CD4-positive, alpha-beta memory T cell (primary cell): ENCODE measurements at places on chromosomes 1 and 21.

DNA sequence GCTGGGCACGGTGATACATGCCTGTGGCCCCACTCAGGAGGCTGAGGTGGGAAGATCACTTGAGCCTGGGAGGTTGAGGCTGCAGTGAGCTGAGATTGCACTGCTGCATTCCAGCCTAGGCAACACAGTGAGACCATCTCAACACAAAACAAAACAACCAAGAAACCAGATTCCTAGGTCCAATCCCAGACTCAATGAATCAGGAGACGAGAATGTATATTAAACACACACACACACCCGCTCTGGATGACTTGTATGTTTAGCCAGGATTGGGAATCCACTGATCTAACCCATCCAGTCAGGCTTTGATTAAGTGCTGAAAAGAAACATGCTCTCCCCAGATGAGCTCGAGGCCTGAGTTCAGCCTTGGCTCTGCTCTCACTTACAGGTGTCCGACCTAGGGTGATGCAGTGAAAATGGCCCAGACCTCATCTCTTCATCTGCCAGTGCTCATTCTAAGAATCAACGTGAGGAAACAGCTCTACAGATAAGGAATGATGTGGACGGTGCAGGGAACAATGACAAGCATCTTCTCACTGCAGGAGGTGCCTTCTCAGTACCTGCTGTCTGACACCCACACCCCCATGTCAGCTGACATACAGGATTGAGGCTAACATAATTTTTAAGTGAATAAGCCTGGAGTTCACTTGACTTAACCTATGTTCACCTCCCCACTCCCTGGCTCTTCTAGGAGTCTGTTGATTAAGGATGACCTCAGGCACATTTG is 15.3 kb upstream of the SRSF4 start:
- DNase-seq: no peak

- no peak for DNase-seq
Observed at GRCh38 chr1:116765962-116766361, 11.7 kb downstream of the CD2 start.

DNA sequence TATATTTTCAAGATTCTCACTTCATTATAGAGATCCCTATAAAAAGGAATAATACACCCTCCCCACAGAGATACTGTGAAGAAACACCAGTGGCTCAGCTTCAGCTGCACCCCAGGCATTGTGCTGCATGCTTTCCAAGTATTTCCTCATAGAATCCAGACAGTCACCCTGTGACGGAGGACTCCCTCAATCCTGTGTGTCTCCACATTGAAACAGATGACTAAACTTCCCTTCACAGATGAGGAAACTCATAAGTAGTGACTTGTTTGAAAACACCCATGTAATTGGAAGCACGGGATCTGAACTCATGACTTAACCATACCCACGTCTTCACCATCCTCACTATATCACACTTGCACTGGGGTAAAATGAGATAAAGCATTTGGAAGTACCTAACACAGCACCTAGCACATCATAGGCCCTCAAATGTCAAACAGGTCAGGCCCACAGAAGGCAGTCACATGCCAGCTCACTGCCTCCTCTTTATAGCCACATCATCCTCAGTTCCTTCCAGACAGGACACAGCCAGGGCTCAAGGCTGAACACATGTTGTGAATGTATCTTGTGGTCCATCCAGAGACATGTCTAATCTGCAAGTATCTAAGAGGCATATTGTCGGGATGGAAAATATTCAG is 55.2 kb downstream of the GPR161 start:
- DNase-seq: no peak

DNA sequence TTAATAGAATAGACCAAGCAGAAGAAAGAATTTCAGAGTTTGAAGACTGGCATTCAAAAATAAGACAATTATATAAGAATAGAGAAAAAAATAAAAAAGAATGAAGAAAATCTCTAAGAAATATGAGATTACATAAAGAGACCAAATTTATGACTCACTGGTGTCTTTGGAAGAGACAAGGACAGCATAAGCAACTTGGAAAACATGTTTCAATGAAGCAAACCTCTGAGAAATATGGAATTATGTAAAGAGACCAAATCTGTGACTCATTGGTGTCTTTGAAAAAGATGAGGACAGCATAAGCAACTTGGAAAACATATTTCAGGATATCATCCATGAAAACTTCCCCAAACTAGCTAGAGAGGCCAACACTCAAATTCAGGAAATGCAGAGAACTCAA is 60.4 kb upstream of the LYPLAL1 start:
- no peak for DNase-seq

DNA sequence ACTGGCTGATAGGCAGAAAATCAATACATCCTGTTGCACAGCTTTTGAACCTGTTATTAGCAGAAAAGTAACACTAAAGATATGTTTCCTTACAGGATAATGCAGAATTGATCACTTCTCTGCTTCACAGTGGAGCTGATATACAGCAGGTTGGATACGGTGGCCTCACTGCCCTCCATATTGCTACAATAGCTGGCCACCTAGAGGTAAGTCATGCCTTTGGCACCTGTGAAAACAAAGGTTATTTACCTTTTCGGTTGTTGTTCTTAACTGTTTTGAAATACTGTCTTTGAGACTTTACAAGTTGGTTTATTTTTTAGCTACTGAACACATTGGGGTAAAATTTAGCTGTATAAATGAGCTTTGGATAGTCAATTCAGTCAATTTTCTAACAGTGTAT is 36.3 kb downstream of the TNNI3K start:
- DNase-seq: no peak

DNA sequence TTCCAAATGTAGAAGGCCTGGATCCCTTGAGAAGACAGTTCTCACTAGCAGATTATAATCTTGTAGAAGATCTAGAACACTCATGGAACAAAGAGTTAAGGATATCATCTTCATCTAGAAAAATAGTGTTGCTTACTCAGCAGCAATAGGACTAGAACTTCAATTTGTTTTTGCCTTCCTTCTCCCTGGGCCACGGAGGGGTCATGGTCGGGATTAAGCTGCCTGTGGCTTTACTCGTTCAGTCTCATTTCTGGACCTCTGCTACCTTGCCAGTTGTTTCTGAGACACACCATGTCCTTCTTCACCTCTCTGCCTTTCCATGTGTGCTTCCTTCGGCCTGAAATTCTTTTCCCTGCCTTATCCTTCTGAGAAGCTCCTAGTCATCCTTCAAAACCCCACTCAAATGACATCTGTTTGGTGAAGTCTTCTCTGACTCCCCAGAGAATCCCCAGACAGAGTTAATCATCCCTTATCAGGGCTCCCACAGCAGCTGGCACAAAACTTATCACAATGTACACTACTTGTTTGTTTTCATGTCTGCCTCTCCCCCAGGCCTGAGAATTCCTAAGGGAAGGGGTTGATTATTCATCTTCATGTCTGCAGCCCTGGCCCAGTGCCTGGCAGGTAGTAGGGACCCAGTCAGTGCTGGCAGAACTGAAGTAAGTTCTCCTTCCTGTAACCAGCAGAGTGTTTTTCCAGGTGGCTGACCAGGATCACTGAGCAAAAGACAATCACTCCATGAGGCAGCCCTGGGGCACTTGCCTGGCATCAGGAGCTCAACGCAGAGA is 15.5 kb upstream of the SNX27 start:
- DNase-seq: no peak

- no peak for DNase-seq
Observed at GRCh38 chr1:199123615-199124014, 484.8 kb downstream of the PTPRC start.

- DNase-seq: no peak
Observed at GRCh38 chr1:186655876-186656275, 24.3 kb downstream of the PTGS2 start.

DNA sequence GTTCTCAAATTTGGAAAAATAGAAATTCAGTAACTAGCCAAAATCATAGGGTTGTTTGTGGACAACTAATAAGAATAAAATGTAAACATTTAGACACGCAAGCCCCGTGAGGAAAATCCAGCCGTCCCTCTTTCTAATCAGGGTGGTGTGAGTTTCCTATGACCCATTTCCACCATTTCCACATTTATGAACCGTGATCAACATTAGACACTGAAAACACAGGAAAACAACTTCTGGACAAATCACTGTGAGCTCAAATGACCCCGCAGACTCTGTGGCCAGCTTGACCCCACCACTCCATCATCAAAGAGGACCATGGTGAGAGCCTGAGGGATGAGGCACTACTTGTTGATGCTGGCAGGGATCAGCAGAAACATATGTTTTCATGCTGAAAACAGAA is 101.0 kb downstream of the SIM2 start:
- no peak for DNase-seq

- DNase-seq: no peak
Observed at GRCh38 chr1:227308367-227309336, 9.6 kb downstream of the CDC42BPA start.

DNA sequence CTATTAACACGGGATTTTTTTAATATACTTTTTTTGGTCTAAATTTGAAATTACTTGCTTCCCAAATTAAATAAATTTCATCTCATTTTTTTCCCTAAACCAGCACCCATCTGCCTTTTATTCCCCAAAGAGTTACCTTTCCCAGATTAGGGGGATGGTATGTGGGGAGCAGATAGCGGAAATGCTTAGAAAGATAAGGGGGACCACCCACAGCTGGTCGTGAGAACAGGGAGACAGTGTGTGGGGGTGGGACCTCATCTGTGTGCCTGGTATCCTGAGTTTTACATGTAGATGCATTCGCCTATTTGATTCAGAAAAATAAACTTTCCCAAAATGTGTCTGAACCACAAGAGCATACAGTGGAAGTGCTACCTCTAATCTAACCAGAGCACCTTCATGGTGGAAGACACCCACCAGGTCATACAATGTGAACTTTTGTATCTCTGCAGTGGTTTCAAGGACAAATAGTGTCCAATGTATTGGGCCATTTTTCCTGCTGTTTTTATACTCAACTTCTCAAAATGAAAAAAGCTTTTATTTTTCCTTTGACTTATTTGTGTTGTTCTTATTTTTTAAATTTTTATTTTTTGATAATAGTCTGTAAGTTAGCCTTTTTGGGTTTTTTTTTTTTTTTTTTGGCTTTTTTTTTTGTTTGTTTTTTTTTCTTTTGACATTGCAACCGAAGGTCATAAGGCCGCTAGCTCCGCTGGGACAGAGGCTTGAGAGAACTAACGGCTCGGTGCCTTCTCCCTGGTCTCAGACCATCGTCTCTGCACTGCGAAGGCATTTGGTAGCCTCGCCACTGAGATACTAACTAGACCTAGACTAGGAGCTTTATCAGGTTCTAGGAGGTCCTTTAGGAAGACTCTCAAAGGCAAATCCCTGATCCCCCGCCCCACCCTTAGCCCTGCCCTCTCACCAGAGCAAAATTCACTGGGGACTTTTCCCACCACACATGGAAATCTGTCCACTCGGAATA is 263.2 kb downstream of the TM2D1 start:
- no peak for DNase-seq
